ENCODE measurements at places on chromosomes 1 and 21. TPM values are rescaled to one million over a fixed set of nuclear protein-coding genes. Genes with fewer than 3 reads are reported as not detected.

GRCh38 chr21:36946949-36947356, 19.5 kb downstream of the HLCS start:
- DNase-seq, result no peak

DNA sequence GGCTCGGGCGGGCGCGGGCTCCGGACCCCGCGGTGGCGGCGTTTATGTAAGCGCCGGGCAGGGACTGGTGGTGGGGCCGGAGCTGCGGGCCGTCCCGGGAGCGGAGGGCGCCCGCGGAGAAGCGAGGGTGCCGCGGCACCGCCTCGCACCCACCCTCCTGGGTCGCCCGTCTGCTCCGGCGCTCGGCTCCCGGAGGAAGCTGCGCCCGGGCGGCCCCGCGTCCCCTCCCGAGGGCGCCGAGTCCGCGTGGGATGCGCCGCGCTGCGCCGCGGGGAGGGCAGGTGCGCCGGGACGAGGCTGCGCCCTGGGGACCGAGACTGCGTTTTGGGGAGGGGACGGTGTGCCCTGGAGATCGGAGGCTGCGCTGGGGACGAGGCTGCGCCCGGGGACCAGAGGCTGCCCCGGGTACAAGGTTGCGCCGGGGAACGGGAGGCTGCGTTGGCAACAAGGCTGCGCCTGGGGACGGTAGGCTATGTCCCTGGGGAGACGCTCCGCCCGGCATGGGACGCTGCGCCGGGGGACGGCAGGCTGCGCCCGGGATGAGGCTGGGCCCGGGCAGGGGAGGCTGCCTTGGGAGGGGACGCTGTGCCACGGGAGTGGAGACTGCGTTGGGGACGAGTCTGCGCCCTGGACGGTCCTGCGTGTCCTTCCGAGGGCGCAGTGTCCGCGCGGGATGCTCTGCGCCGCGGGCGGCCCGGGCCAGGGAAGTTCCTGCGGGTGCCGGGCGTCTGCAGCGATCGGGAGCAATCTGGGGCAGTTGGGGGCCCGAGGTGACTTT, 627 bp downstream of the ADARB1 start:
- peak; percentile 43 for DNase-seq

- DNase-seq, result no peak
Observed at GRCh38 chr1:192906334-192906733, 97.5 kb downstream of the RGS2 start.

- no peak for DNase-seq
Observed at GRCh38 chr1:117698398-117699160, 92.7 kb downstream of the TENT5C start.

Gene CAPZA1
- 198 TPM for total RNA-seq

Gene KRTAP7-1
- total RNA-seq, result not detected

GRCh38 chr1:157438613-157439012, 113.7 kb downstream of the FCRL5 start:
- no peak for DNase-seq

DNA sequence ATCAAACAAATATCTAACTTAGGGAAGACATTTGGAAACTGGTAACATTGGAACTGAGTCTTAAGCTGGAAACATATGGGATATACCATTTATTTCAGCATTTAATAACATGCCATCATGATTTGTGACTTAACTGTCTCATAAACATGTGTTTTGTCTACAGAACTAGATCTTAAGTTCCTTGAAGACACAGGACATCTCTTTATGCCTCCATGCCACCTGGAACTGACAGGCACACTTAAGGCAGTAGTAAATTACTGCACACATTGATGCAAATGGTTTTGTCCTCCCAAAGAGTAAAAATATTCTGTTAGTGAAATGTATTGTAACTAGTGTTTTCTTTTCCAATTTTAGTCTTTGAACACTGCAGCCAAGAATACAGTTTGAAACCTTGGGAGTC, 1.6 kb upstream of the EXO1 start:
- DNase-seq, result no peak

Gene DMRTA2
- total RNA-seq, result 15.0 TPM

Gene RHCE
- total RNA-seq, result not detected

All from SJSA1 (cell line).